GM13977 (cell line): ENCODE measurements at places on chromosomes 2 and 18.

GRCh38 chr2:70785137-70785911 is 5.1 kb downstream of the FIGLA start:
- DNase-seq, result peak; percentile 58

- DNase-seq, result no peak
Measured at GRCh38 chr18:3148930-3149535, 70.7 kb downstream of the MYOM1 start.

- no peak for DNase-seq
Measured at GRCh38 chr2:168766600-168766999, 35.8 kb upstream of the NOSTRIN start.

DNA sequence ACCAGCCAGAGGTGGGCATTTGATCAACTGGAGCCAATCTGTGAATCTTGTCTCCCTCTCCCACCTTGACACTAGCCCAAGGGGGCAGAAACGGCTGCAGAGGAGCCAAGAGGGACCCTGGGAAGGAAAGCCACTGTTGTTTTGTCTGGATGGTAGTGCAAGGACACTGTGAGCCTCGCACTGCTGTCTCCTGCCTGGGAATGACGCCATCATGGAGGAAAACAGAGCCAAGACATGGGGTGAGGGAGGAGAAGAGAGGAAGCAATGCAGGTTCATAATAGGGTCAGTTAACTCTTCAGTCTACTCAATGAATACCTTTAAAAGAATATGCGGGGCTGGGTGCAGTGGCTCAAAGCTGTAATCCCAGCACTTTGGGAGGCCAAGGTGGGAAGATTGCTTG is 231.1 kb upstream of the AGAP1 start:
- DNase-seq, result no peak

DNA sequence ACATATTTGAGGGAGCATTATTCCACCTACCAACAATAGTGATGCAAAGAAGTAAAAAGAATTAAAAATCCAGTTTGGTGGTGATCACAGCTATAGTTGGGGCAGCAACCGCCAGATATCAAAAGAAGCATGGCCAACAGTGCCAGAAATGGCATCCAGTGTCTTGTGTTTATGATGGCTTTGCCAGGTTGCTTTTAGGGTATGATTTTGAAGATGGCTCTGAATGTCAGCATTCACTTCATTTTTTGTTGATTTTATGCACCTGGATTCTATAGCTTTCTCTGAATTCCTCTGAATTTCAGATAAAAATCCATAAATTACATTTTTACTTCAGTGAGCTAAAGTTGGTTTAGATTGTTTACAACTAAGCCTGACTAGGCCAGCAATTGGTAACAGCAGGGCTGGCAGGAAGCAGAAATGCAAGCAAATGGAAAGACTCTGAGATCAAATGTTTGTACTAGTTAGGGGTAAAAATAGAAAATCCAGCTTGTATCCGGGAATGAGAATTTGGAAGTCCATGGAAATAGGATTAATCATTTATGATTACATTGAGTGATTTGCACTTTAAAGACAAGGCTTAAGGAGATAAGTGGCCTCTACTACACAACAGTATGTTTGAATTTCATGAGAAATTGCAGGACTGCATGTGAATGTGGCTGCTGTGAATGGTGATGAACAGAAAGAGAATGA is 40.4 kb downstream of the COL3A1 start:
- DNase-seq, result no peak
